ENCODE measurements at places on chromosomes 12 and 14.

- DNase-seq, result no peak
These were observed 1147.6 kb downstream of the AACS start for GRCh38 chr12:126212824-126213223.

DNA sequence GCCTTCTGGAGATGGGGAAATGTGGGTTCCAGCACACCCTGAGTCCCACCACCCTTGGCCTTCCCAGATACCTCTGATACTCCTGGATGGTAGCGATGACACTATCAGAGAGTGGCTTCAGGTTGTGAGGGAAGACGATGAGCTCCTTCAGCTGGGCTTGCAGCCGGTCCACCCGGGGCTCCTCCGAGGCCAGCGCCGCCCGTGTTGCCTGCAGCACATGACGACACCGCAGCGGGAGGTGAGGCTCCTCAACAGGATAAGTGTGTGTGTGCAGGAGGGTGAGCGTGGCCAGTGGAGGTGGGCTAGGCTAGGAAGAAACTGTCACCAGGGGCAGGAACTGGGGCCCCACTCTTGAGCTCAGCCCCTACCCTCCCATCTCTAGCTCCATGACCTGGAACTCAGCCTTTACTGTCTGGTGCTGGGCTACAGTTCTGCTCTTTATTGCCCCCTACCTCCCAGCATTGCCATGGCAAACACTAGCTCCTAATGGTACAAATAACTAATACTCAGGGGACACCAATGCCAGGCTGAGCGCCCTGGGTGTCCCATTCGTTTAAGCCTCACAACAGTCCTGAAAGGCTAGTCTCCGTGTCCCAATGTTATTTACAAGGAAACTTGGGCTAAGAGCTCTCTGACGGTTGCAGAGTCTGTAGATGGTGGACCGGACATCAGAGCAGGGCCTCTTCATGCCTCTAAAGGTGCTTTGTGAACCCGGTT, 64.1 kb downstream of the SYNE3 start:
- DNase-seq, result no peak

DNA sequence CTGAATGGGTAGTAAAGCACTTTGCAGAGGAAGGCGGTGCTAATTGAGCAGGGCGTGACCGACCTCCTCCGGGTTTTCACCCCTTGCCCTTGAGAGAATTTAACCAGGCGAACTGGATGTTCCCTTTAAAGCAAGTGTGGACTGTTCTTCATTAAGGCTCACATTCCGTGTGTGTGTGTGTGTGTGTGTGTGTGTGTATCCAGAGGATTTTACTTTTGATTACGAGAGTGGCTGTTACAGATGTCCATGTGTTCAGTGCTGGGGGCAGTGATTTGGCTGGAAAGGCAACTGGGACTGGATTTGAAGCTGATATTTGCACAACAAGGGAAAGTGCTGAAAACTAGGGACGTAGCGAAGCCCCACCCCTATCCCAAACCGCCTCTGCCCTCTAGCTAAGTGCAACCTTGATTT, 2.2 kb downstream of the TMEM132C start:
- DNase-seq, result no peak

- no peak for DNase-seq
These were observed 162.4 kb upstream of the TMEM260 start for GRCh38 chr14:56417173-56417572.

DNA sequence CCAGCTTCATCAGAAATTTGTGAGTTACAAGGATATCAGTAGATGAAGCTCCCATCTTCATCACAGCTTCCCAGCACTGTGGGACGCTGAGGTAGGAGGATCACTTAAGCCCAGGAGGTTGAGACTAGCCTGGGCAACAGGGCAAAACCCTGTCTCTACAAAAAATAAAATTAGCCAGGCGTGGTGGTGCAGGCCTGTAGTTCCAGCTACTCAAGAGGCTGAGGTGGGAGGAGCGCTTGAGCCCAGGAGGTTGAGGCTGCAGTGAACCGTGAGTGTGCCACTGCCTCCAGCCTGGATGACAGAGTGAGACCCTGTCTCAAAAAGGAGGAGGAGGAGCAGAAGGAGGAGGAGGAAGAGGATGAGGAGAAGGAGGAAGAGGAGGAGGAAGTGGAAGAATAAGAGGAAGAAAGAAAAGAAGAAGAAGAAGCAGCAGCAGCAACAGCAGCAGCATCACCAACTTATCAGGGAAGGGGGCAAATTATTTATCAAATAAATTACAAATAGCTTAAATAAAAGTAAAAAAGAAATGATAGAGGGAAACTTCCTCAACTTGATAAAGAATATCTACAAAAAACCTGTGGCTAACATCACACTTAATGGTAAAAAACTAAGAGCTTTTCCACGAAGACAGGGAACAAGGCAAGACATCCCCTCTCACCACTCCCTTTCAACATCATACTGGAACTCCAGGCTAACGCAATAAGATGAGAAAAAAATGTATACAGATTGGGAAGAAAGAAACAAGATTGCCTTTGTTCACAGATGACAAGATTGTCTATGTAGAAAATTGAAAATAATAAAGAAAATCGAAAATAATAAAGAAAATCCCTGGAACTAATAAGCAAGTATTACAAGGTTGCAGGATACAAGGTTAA, 69.6 kb downstream of the NINJ2 start:
- DNase-seq, result no peak

DNA sequence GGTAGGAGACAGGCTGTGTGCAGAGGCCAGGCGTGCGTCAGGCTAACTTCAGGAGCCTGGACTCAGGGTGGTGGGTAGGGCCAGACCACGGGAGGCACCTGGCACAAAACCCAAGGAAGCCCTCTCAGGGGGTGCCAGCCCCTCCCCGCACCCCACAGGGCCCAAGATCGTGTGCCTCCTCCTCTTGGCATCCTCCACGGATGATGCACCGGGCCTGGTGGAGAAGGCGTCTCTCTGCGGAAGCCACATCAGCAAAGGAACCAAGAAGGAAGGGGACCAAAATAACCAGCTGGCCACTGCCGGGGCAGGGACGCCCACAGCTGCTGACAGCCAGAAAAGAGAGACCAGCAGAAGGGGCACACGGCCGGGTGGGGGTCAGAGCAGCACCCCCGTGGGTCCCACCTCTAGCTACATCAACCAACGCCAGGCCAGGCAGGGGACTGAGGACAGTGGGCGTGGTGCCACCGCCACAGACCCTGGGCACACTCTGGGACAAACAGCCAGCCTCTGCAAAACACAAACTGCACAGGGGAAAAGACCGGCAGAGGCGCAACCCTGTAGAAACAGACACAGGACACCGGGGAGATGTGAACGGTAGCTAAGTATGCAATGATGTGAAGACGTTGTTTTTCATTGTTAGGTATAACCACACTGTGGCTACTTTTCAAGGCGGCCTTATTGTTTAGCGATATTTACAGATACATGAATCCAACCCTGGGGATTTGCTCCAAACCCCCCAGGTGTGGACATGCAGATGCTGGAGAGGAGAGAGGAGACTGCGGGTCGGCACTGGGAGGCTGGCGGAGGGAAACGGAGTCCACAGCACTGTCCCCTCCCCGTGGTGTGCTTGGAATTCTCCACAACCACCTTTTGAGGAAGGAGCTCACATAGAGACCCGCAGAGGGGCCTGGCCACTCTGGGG, 26.1 kb upstream of the C14orf180 start:
- DNase-seq, result no peak

- DNase-seq, result no peak
These were observed 341.6 kb downstream of the VRK1 start for GRCh38 chr14:97138801-97139200.

- no peak for DNase-seq
These were observed 169.9 kb downstream of the KIF21A start for GRCh38 chr12:39272871-39273655.

- DNase-seq, result no peak
These were observed 764.7 kb downstream of the BCL11B start for GRCh38 chr14:98507264-98507663.

GRCh38 chr12:4802841-4803240, 82.6 kb downstream of the GALNT8 start:
- no peak for DNase-seq

- DNase-seq, result no peak
These were observed 123.4 kb downstream of the SLC5A8 start for GRCh38 chr12:101086490-101087135.

DNA sequence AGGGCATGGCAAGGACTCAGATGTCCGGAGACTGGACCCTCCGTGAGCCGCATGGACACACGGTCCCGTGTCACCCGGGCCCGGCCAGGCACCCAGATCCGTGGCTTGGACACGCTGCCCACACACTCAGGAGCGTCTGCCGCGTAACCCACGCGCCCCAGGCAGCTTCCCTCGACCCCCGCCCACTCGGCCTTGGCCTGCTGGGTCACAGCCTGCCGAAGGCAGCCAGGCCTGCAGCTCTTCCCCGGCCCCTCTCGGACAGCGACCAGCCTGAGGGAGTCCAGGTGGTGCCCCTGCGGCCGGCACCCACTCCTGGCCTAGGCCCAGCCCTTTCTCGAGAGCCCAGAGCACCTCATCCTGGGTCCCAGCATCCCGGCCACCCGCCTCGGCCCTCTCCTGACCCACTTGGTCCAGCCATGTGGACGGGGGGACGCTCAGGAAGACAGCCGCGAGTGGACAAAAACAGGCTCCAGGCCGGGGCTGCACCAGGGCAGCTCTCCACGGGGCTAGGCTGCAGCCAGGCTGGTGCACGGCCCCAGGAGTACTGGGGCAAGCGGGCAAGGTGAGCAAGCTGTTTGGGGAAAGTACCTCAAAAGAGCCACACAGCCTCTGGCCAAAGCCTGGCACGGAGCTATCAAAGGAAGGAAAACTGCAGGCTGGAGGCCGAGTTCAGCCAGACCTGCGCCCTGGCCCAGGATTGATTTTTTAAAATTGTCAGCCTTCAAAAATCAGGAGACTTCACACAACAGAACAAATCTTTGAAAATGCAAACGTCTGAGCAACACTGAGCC, 6.5 kb downstream of the AKT1 start:
- DNase-seq, result no peak

GRCh38 chr14:70052990-70053389, 135.8 kb downstream of the SLC8A3 start:
- no peak for DNase-seq
